ENCODE measurements at places on chromosomes 2 and 18. TPM values are rescaled to one million over a fixed set of nuclear protein-coding genes. Genes with fewer than 3 reads are reported as not detected.

- DNase-seq, result no peak
Measured at GRCh38 chr18:402129-402528, 98.4 kb downstream of the COLEC12 start.

- DNase-seq, result no peak
Measured at GRCh38 chr2:4358837-4359236, 655.5 kb downstream of the DCDC2C start.

DNA sequence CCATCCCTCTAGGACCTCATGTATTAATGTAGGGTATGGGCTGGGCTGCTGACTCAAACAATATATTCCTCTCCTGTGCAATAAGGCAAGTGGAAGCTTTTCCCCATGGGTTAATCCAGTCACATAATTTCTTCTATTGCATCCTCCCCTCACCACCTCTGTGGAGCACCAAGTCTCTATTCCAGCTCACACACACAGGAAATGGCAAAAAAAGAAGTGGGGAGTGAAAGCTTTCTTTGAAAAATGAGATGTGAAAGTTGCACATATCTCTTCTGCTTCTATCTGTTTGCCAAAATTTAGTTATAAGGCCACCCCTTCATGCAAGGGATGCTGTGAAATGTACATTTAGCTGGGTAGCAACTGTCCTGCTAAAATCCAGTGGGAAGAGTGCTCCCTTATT lies 121.3 kb downstream of the CDC42EP3 start:
- no peak for DNase-seq

GRCh38 chr18:24633121-24633520 lies 172.7 kb downstream of the HRH4 start:
- peak; percentile 92 for DNase-seq

GRCh38 chr2:130391058-130391871 lies 35.4 kb downstream of the PTPN18 start:
- peak; percentile 68 for DNase-seq

DNA sequence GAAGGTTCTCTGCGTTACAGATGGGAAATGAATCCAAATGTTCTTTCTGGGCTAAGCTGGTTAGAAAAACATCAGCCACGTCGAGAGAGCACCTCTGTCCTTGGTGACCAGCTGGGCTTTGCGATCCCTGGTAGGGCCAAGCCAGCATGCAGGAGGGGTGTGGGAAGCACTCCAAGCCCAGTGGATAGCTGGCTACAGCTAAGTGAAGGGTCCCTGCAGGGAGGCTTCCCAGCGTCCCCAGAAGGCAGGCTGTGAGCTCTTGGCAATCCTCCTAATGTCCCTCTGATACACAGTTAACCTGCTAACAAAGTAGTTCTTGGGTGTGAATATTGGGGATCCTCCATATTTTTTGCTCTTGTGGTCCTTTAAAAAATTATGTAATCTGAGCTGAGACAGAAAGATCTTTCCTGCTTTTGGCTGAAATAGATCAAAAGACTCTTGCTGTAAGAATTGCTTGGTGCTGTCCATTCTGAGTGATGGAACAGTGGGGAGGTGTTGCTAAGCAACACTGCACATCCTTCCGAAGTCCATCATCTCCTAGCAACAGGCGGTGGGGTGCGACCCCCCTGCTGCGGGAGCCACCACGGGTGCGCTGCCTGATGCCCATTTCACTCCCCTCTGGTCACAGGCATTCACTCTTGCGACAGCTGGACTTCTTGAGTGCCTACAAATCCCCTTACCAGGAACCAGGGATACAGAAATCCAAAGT lies 88.5 kb upstream of the UXS1 start:
- no peak for DNase-seq

DNA sequence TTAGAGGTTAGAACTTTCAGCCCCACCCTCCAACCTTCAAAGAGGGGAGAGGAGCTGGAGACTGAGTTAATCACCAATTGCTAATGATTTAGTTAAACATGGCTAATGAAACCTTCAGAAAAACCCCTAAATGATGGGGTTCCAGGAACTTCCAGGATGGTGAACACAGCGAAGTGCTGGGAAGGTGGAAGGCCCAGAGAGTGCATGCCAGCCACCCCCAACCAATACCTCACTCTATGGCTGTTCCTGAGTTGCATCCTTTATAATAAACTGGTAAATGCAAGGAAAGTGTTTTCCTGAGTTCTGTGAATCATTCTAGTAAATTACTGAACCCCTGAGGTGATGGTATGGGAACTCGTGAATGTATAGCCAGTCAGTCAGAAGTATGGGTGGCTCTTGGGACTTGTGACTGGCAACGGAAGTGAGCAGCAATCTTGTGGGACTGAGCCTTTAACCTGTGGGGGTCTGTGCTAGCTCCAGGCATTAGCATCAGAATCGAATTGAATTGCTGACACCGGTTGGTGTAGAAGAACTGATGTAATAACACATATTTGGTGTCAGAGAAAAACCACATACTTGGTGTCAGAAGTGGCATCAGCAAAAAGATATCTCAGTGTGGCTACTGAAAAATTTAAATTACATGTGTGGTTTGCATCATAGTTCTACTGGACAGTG lies 37.4 kb downstream of the NPHP1 start:
- DNase-seq, result no peak

- no peak for DNase-seq
Measured at GRCh38 chr2:200377355-200378336, 71.2 kb downstream of the SPATS2L start.

DNA sequence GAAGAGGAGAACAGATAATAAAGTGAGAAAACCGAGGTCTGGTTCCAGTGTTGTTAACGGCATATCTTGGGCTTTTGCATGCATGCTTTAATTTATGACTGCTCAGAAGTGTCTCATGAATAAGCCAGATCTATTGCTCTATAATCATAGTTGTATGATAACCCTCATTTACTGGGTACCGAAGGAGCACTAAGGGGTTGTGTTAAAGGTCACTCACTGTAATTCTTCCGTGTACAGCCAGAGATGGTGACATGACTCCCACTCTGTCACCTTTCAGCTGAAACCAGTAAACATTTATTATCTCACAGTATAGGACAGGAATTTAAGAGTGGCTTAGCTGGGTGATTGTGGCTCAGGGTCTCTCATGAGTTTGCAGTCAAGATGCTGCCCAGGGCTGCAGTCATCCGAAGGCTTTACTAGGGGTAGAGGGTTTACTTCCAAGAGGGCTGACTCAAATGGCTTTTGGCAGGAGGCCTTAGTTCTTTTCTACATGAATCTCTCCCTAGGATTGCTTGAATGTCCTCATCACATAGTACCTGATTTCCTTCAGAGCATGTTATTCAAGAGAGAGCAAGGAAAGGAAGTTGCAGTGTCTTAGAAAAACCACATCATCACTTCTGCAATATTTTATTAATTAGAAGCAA lies 107.0 kb downstream of the NAB1 start:
- DNase-seq, result peak; percentile 70

DNA sequence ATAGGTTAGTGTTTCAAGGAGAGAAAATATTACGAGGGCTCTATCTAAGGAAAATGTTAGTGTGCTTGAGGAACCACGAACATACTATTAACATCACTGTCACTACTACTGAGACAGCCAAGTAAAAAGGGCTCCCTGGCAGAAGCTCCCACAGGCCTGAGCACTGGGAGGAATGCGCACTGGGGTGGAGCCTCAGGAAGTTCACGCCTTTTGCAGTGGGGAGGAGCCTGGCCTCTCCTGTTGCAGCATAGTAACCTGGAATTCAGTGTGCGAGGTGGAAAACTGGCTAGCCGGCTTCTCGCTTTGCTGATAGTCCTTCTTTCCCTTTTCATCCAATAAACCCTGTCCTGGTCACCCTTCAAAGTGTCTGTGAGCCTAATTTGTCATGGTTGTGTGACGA lies 250.3 kb downstream of the ERBB4 start:
- DNase-seq, result no peak

- no peak for DNase-seq
Measured at GRCh38 chr2:120748310-120748709, 12.6 kb downstream of the GLI2 start.

DNA sequence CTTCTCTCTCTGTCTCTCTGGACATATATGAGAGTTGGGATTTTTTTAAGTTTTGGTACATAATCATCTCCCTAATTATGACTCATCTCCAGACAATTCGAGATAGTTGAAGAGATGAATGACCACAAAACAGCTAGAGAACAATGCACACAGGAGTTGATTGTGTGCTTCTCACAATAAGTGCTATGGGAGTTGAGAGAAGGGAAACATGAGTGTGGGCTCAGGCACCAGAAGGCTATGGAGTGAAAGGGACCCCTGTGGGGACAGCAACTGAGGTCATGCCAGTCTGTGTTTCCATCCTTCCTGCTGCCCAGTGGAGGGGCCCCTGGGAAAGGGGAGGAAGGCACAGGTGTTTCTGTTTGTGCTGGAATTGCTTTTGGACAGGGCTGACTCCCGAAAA lies 6.5 kb upstream of the YWHAQ start:
- DNase-seq, result peak; percentile 74

GRCh38 chr18:56431551-56431950 lies 206.8 kb downstream of the TXNL1 start:
- DNase-seq, result peak; percentile 4

GRCh38 chr2:102355526-102356380 lies at the start of gene IL18R1:
TSS of gene IL18R1 (plus strand) at chr2:102355796. CDS start at chr2:102362661, 6,865 bp downstream.
- peak; percentile 69 for DNase-seq

- DNase-seq, result no peak
Measured at GRCh38 chr18:53115876-53116585, 776.0 kb downstream of the DCC start.

GRCh38 chr2:10912076-10912731 lies 470 bp downstream of the KCNF1 start:
- DNase-seq, result no peak

DNA sequence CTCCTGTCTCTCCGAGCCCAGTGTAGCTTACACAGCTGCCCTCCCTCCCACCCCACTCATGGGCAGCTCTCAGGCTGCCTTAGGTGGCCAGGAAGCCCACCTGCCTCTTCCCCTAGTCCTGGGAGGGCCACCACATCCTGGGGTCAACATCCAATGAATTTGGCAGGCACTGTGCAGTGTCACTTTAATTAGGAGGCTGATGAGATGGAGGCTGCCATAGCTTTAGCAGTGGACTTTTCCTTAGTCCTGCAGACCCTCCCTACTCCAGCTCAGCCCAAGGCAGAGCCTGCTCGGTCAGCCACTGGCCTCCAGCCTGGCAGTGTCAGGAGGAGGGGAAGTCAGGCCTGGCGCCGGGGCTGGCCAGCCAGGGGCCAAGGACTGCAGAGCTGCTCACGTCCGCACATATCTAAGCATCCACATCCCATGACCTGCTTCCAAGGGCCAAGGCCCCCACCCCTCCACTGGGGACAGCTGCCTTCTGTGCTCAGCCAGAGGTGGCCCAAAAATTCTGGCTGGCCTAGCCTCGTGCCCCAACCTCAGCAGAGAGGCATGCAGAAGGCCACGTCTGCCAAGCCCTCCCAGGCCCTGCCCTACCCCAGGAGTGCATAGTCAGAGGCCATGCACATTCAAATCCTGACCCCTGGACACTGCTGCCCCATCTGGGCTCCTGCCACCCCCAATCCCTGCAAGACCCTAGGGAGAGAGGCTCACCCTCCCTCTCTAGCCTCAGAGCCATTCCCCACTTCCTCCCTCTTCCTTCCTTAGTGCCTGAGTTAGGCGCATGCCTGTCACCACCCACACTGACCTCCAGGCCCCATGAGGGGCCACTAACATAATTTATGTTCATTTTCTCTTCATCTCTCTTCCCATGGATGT lies 33.1 kb downstream of the ADRA2B start:
- DNase-seq, result no peak

- no peak for DNase-seq
Measured at GRCh38 chr18:51651761-51652160, 454.3 kb upstream of the MEX3C start.

DNA sequence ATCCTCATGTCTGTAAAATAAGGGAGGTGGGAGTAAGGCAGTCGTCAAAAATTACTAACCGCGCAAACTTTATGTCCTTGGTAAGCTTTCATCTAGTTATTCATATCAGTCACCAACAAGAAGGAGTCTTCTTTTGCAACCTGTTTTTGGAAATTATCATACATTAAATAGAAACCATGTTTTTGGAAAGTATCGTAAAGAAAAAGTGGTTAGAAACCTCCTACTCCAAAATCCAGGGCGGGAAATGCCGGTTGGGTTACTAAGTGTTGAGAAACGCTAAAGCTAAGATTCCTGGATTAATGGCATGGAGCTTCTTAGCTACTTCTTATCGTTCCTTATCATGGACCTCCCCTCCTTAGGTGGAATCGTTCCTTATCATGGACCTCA lies 778 bp downstream of the BBS5 start:
- DNase-seq, result peak; percentile 10

GRCh38 chr18:7741640-7742039 lies 174.5 kb downstream of the PTPRM start:
- DNase-seq, result no peak

DNA sequence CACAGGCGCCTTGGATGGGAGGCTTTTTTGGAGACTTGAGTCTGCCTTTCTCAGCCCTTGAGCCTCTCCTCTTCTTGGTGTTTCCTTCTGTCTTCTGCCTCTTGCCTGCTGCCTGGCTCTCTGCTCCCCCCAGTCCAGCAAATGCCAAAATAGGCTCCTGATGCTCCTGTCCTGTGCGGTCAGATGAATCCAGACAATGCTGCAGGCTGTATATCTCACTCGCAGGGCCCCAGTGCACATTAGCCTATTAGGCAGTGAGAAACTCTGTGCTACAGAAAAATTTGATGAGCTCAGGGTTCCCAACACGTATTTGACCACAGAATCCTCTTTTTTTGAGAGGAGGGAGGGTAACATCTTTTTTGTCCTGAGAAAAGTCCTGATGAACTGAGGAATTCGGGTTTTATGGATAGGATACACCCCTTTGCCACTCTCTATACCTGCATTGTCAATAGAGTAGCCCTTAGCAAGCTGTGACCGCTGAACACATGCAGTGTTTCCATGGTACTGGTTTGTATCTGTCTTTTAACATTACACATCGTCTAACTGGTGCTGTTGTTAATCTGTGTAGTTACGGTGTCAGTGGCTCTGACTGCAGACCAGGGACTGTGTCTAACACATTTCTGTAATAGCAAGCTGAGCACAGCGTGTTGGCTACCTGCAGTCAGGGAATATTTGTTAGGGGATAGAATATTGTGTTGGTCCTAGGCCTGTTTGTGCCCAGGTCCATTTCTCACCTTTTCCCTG lies 50.8 kb downstream of the FAM228A start:
- DNase-seq, result no peak

Gene TUBA3E
- total RNA-seq, result not detected

Gene CERKL
- not detected for total RNA-seq

Gene REG3G
- not detected for total RNA-seq

Gene UGT1A9
- not detected for total RNA-seq

Gene IL1B
- 3.6 TPM for total RNA-seq

Gene HJURP
- 22.6 TPM for total RNA-seq

Gene ABHD1
- not detected for total RNA-seq

Gene FBXO48
- total RNA-seq, result 0.18 TPM

Gene LOXHD1
- total RNA-seq, result not detected

Gene GCG
- not detected for total RNA-seq

Gene UPP2
- not detected for total RNA-seq

Gene CFAP210
- total RNA-seq, result not detected

Gene PLEK
- under 0.01 TPM for total RNA-seq

Gene FAP
- 71.0 TPM for total RNA-seq

Gene LINC00305
- total RNA-seq, result not detected

Gene ITGA6
- 43.9 TPM for total RNA-seq
